Small intestine (tissue), 16 donors: ENCODE measurements at places on chromosomes 6 and 20.
A peak's percentile ranks its signal among the peaks of the same experiment; 100 is the strongest.

DNA sequence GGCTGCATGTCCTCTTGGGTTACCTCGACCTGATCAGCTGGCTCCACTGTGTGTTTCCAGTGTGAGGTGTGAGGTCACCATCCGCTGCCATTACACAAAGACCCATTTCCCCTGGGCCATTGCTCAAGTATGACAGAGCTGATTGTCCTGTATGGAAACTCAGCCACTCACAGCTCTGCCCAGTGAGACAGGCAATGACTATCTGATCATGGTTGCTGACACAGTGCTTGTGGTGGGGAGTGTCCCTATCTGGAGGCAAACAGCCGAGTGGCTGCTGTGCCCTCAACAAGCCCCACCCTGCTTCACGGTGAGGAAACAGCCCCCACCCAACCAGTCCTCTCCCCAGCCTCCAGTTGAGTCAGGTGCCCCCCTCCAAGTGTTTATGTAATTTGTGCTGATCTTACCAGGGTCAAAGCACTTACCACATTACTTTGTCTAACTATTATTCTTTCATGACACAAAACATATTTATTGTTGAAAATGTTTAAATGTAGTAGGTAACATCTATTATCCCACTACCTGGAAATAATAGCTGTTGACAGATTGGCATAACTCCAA lies 11.7 kb upstream of the MAPK13 start:
- DNase-seq = peak; percentile 87

DNA sequence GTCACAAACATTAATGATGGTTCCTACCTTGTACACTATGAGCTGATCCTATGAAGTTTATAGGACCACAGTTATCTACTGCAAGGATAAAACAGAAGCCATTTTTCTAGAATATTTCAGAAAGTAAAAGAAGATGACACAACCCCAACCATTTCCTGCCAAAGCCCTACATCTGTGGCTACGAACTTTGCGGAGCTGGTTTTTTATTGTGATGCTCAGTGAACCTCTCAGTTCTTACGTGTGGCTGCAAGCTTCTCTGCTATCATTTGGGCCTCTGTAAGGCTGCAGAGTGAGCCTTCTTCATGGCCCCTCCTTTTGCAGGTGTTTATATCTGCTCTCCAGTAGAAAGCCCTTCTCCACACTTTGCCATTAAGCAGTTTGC lies 17.8 kb upstream of the TAGAP start:
- DNase-seq = no peak

GRCh38 chr6:15659181-15659580 lies 3.6 kb downstream of the DTNBP1 start:
- DNase-seq = no peak

GRCh38 chr20:409697-410559 lies 1.8 kb downstream of the RBCK1 start:
- DNase-seq = peak; percentile 37

GRCh38 chr6:139863346-139863745 lies 488.9 kb upstream of the CITED2 start:
- DNase-seq = no peak

GRCh38 chr20:62010551-62011402 lies 54.9 kb downstream of the TAF4 start:
- DNase-seq = peak; percentile 65

DNA sequence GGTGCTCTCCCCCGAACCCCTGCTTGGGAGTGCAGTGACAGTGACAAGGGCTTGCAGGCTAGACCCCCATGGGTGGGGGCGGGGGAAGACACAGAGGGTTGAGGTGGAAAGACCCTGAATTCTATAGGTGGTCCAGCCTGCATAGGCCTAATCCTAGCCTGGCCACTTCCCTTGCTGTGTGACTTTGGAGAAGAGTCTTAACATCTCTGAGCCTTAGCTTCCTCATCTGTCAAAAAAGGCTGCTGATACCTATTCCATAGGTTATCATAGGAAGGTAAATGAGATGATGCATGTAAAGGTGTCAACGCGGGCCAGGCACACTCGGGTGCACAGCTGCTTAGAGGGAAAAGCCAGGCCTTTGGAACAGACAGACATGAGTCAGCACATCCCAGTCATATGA lies 15.8 kb downstream of the BPIFB4 start:
- DNase-seq = no peak

GRCh38 chr20:49207076-49207475 lies 12.1 kb upstream of the DDX27 start:
- no peak for DNase-seq

GRCh38 chr6:14472986-14473337 lies 355.4 kb downstream of the CD83 start:
- DNase-seq = no peak
